ENCODE measurements at places on chromosomes 11 and 22. TPM values are rescaled to one million over a fixed set of nuclear protein-coding genes. Genes with fewer than 3 reads are reported as not detected.

AIFM3 gene
- 1.8 TPM for total RNA-seq

KCNJ5 gene
- 1.1 TPM for total RNA-seq

HEPACAM gene
- 18.4 TPM for total RNA-seq

PDE2A gene
- 45.3 TPM for total RNA-seq

OR8G5 gene
- not detected for total RNA-seq

PHF21B gene
- total RNA-seq, result 0.39 TPM

- H3K36me3 ChIP-seq, result no peaks in the 10 kb centered on the region
- no peak for DNase-seq
- H3K27me3 ChIP-seq, result no peaks in the 10 kb centered on the region
- no peak overlapping the region for H3K4me3 ChIP-seq
- H3K4me1 ChIP-seq, result no peaks in the 10 kb centered on the region
- no peak overlapping the region for H3K27ac ChIP-seq
These were observed 550.7 kb downstream of the INSC start for GRCh38 chr11:15665368-15665871.

- H3K36me3 ChIP-seq, result no peaks in the 10 kb centered on the region
- no peaks in the 10 kb centered on the region for H3K27me3 ChIP-seq
- no peaks in the 10 kb centered on the region for H3K4me1 ChIP-seq
- H3K27ac ChIP-seq, result no peak overlapping the region
- H3K4me3 ChIP-seq, result no peak overlapping the region
These were observed 155.7 kb downstream of the WT1 start for GRCh38 chr11:32279672-32280071.

- H3K27ac ChIP-seq, result no peak overlapping the region
- no peaks in the 10 kb centered on the region for H3K27me3 ChIP-seq
- DNase-seq, result no peak
- peaks cover 73% of the 10 kb centered on the region for H3K36me3 ChIP-seq
- no peak overlapping the region for H3K4me3 ChIP-seq
These were observed 64.5 kb upstream of the PHOX2A start for GRCh38 chr11:72308226-72309073.

- no peak for DNase-seq
- no peaks in the 10 kb centered on the region for H3K27me3 ChIP-seq
- H3K27ac ChIP-seq, result peak overlapping the region; percentile 37
- H3K4me3 ChIP-seq, result no peak overlapping the region
- no peaks in the 10 kb centered on the region for H3K4me1 ChIP-seq
- no peaks in the 10 kb centered on the region for H3K36me3 ChIP-seq
These were observed 44.0 kb downstream of the LIF start for GRCh38 chr22:30202531-30203006.

GRCh38 chr22:30855266-30855665, 113.3 kb downstream of the MORC2 start:
- no peaks in the 10 kb centered on the region for H3K4me1 ChIP-seq
- no peak overlapping the region for H3K27ac ChIP-seq
- no peaks in the 10 kb centered on the region for H3K36me3 ChIP-seq
- H3K27me3 ChIP-seq, result no peaks in the 10 kb centered on the region
- no peak for DNase-seq

DNA sequence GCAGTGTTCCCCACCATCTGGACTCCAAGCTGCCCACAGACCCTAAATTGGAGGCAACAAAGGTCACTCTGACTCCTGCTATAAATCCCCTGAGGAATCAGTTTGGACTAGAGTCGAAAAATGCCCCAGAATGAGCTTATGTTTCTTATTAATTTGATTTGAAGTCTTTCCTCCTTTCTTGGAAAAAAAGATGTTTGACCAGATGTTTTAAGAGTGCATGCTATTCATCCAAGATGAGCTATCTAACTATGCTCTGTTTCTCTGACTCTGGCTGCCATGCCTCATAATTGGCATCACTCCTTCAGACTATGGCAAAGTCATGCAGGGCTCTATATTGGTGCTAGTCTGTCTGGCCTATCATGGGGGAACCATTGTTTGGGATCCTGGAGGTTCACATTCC, 174.0 kb downstream of the SPON1 start:
- H3K36me3 ChIP-seq, result no peaks in the 10 kb centered on the region
- no peak overlapping the region for H3K27ac ChIP-seq
- H3K4me1 ChIP-seq, result no peaks in the 10 kb centered on the region

GRCh38 chr11:1766719-1767398, 3.1 kb upstream of the CTSD start:
- no peak for DNase-seq
- no peak overlapping the region for H3K27ac ChIP-seq
- peaks cover 16% of the 10 kb centered on the region for H3K4me1 ChIP-seq
- no peak overlapping the region for H3K4me3 ChIP-seq

- H3K27ac ChIP-seq, result no peak overlapping the region
- no peak for DNase-seq
- H3K27me3 ChIP-seq, result no peaks in the 10 kb centered on the region
- H3K4me3 ChIP-seq, result no peak overlapping the region
These were observed 443.9 kb downstream of the INSC start for GRCh38 chr11:15558513-15559181.

GRCh38 chr11:121773076-121773475, 320.3 kb upstream of the SORL1-AS1 start:
- H3K4me3 ChIP-seq, result no peak overlapping the region
- no peak for DNase-seq
- H3K4me1 ChIP-seq, result peaks cover 16% of the 10 kb centered on the region
- H3K27ac ChIP-seq, result no peak overlapping the region
- no peaks in the 10 kb centered on the region for H3K27me3 ChIP-seq

DNA sequence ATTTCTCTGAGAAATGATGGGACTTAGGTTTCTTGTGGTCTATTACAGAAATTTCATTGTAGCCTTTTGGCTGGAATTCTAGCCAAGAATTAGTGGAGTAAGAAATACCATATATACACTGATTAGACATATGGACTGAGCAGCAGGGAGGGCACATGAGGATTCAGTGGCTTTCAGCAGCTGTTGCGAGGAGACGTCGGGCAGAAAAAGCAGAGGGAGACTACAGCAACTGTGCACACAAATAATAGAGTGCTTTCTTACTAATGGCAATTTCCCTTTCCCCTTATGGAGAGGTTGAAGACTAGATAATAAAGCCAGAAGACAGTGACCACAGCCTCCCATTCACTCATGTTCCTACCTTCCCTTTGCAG, 35.4 kb upstream of the CCDC34 start:
- H3K27ac ChIP-seq, result no peak overlapping the region
- H3K4me3 ChIP-seq, result no peak overlapping the region
- H3K4me1 ChIP-seq, result peaks cover 5% of the 10 kb centered on the region
- H3K27me3 ChIP-seq, result no peaks in the 10 kb centered on the region

DNA sequence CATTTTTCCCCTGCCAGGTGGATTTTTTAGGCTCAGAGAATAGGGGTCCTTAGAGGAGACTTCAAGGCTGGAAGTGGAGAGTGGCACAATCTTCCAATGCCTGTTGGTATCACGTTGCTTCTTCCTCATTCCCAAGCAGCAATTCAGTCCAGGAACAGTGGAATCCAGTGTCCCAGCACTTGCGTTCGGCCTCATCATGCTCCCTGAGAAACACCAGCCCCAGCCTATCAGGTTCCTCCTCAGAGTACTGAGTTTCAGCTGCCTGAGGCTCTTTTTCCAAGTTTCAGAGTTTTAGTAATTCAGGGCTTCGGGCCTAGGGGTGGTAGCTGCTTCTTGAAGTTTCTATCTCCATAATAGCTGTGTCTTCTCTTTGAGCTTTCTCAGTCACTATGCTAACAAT, 31.9 kb upstream of the NRGN start:
- H3K36me3 ChIP-seq, result no peaks in the 10 kb centered on the region
- DNase-seq, result no peak
- H3K27me3 ChIP-seq, result no peaks in the 10 kb centered on the region
- no peak overlapping the region for H3K4me3 ChIP-seq
- H3K27ac ChIP-seq, result no peak overlapping the region
- no peaks in the 10 kb centered on the region for H3K4me1 ChIP-seq

- H3K36me3 ChIP-seq, result no peaks in the 10 kb centered on the region
- no peak for DNase-seq
- no peak overlapping the region for H3K4me3 ChIP-seq
- H3K27ac ChIP-seq, result peak overlapping the region; percentile 69
These were observed 133.0 kb downstream of the SNX19 start for GRCh38 chr11:130783323-130783722.

- no peak overlapping the region for H3K27ac ChIP-seq
- no peaks in the 10 kb centered on the region for H3K27me3 ChIP-seq
- H3K4me1 ChIP-seq, result no peaks in the 10 kb centered on the region
- DNase-seq, result no peak
- H3K36me3 ChIP-seq, result no peaks in the 10 kb centered on the region
These were observed 258.5 kb upstream of the SORL1-AS1 start for GRCh38 chr11:121711236-121711635.

- no peaks in the 10 kb centered on the region for H3K4me1 ChIP-seq
- no peak overlapping the region for H3K27ac ChIP-seq
- no peaks in the 10 kb centered on the region for H3K36me3 ChIP-seq
- H3K4me3 ChIP-seq, result no peak overlapping the region
- no peak for DNase-seq
- no peaks in the 10 kb centered on the region for H3K27me3 ChIP-seq
These were observed 2.0 kb upstream of the VSIG10L2 start for GRCh38 chr11:125943661-125944349.

DNA sequence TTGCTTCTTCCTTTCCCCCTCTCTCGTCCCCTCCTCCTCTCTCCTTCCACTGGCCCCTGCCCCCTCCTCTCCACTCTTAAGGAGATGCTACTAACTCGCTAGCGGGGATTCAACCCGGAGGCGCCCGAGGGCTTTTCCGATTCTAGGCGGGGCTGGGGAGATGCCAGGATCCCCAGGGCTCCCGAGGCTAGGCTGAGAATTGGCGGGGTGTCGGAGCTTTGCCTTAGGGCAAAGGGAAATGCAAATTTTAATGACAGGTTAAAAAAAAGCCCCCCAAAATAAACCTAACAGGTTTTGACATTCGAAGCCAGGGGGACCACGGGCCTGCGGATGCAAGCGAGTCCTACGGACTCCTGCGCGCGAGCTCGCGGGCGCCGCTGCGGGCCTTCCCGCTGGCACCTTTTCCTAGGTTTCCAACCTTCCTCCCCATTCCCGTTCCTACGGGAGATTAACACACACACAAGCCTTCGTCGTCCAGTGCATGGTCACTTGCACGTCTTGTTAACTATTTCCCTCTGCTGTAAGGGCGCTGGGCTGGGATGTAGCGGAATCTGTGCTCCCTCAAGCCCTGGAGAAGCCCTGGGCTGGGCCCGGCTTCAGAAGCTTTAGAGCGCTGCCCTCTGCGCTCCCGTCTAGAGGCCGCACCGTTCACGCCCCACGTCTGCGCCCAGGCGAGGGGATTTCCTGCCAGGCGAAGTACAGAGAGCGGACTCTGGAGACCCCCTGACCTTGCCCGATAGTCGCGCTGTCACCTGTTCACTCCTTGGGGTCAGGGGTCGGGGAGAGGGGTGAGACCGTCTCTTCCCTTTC, 729 bp upstream of the ALX4 start:
- no peaks in the 10 kb centered on the region for H3K36me3 ChIP-seq
- H3K4me3 ChIP-seq, result peak overlapping the region; percentile 44
- H3K4me1 ChIP-seq, result peaks cover 16% of the 10 kb centered on the region
- no peak overlapping the region for H3K27ac ChIP-seq

DNA sequence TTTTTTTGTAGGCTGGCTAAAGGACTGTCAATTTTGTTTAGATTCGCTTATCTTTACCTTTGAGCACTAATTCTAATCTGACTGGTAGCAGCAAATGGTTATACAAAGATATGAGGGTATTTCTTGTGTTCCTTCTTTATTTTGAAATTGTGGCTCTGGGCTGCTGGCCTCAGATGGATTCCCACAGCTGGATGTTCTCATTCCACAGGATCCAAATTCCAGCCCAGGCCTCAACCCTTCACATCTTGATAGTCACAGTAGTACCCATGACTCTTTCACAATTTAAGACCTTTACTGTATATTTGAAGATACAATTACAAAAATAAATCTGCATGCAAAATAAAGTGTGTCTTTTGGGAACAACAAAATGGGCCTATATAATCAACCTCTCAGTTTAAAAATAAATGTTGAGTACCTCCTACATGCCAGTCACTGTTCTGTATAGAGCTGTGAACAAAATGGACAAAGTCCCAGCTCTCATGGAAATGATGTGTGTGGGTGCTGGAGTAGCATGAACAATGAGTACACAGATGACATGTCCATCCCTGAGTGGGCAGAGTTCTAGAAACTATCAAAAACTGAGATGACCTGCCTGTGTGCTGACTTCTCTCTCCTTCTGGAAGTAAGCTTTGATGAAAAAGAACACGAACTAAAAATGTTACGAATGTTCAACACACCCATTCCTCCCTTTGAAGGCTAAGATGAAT, 51.7 kb upstream of the FBXO3 start:
- DNase-seq, result no peak
- peaks cover 41% of the 10 kb centered on the region for H3K27me3 ChIP-seq
- peaks cover 13% of the 10 kb centered on the region for H3K4me1 ChIP-seq

DNA sequence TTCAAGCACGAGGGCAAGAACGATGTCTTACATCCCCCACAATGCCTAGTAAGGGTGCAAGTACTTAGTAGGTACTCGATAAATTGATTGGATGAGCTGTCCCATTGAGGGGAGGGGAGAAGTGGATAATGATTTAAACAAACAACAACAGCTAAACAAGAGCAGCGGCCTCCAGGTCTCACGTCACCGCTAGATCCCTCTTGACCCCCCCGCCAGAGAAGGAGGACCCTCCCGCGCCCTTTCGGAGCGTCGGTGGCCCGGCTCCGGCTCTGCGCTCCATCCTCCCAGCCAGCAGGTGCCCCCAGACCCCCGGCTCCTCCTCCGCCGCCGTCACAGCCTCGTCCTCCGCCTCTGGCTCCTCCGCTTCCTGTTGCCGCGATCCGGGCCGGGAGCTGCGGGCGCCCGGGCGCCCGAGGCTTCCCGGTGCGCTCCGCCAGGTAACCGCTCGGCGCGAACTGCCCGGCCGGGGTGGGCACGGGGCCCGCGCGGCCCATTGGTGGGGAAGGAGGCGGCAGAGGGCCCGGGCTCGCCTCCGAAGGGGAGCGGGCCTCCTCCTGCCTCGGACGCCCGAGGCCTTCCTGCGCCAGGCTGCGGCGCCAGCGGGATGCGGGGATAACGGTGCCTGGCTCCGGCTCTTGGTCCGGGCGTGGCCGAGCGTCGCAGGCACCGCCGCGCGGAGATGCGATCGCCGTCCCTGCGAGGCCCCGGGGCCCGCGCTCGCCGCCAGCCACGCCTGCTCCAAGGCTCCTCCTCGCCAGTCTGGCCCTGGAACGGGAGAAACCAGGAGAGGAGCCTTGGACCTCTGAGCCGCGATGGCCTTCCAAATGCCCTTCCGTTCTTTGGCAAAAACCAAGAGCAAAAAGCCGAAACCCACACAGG, at the start of gene TLCD5:
Gene TLCD5 (plus strand): TSS at position 368 of the 879 bp plus-strand sequence. CDS start 2,143 bp downstream, outside the sequence.
- no peaks in the 10 kb centered on the region for H3K36me3 ChIP-seq
- peak; percentile 33 for DNase-seq
- no peaks in the 10 kb centered on the region for H3K27me3 ChIP-seq
- H3K4me3 ChIP-seq, result peak within 1 kb of the TSS; percentile 67
- peaks cover 10% of the 10 kb centered on the region for H3K4me1 ChIP-seq

- no peak for DNase-seq
- no peak overlapping the region for H3K4me3 ChIP-seq
- H3K27ac ChIP-seq, result no peak overlapping the region
- H3K36me3 ChIP-seq, result no peaks in the 10 kb centered on the region
- H3K4me1 ChIP-seq, result no peaks in the 10 kb centered on the region
- H3K27me3 ChIP-seq, result no peaks in the 10 kb centered on the region
These were observed 1.8 kb downstream of the LRRC10B start for GRCh38 chr11:61510166-61510919.
